ENCODE measurements at places on chromosomes 12 and 14.

GRCh38 chr12:18389820-18390219 is 128.5 kb downstream of the PIK3C2G start:
- DNase-seq = no peak

GRCh38 chr14:102185360-102185759 is 45.7 kb downstream of the WDR20 start:
- DNase-seq = no peak

DNA sequence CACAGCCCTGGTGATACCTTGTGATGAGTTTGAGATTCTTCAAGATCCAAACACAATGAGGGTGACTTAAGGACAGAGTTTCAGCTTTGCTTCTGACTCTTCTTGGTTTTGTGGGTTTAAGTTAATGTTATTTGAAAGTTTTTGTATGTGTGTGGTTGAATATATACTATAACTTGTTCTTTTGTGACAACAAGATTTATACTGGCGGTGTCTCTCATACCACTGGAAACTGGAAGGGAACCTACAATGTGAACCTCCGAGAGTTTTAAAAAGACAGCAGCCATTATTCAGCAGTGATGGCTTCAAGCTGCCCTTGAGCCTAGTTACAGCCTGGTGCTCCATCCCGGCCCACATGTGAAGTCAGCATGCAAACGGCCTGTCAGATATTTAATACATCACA is 87.9 kb upstream of the IGF1 start:
- no peak for DNase-seq

DNA sequence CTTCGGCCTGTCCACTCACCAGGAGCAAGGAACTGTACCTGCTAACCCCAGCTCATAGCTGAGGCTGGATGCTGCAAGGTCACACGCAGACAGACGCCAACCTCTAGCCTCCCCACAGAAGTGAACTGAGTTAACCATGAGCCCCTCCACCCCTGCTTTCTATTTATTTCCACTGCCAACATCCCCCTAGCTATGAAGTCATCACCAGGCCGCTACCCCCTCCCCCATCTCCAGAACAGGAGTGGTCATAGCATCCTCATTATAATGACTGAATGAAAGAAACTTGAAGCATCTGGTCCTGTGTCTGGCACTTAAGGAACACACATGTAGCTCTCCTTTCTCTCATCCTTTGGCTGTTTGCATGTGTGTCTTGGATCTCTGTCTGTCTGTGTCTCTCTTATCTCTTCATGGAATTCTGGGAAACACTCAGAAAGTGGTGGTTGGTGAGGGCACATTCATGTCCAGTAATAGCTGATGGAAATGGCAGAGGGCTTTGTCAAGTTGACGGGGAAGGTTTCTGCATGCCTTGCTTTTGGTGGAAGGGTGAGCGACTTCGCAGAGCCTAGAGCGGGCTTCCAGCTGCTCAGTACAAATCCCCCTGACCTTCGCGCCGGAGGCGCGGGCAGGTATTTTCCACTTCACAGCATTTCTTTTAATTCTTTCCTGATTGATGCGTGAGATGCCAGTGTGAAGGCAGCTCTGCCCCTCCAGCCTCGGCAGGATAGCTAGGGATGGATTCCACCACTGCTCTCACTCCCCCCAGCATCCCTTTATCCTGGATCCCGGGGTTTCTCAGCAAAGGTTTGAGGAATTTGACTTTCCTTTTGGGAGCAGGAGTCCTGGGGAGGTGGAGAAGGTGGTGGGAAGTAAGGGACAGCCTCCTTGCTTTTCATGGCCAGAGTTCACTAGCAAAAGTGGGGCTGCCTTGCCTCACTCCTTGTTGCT is 198.2 kb downstream of the CHST11 start:
- DNase-seq = no peak

DNA sequence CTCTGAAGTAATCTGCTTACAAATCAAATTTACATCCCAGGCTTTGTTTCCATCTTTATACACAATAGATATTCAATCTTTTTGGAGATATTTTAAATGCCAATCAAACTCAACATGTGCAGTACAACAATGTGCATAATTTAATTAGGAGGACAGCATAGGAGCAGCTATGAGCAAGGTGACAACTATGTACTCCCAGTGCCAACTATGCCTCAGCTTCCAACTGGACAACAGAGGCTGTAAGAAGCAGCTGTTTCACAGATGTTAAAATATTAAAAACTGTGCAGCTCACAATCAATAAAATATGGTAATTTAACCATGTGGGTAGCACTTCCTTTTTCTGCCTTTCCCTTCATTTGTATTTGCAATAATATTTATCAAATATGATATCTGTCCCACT is 99.9 kb downstream of the ST8SIA1 start:
- no peak for DNase-seq

Measured in NT2/D1 (cell line).